ENCODE measurements at places on chromosomes 5 and 9. TPM values are rescaled to one million over a fixed set of nuclear protein-coding genes. Genes with fewer than 3 reads are reported as not detected.

Gene MYMK
- total RNA-seq = not detected

Gene NEURL1B
- total RNA-seq = 0.40 TPM

Gene DAP
- total RNA-seq = 87.1 TPM

Gene GPRIN1
- total RNA-seq = 7.2 TPM

Gene SUSD3
- total RNA-seq = 0.13 TPM

Data from thoracic aorta endothelial cell (primary cell).